ENCODE measurements at places on chromosomes 5 and 9.

- no peak for DNase-seq
These were observed 14.7 kb upstream of the CXXC5 start for GRCh38 chr5:139633295-139634027.

GRCh38 chr5:141846031-141846430, 32.2 kb downstream of the PCDH1 start:
- DNase-seq = no peak

DNA sequence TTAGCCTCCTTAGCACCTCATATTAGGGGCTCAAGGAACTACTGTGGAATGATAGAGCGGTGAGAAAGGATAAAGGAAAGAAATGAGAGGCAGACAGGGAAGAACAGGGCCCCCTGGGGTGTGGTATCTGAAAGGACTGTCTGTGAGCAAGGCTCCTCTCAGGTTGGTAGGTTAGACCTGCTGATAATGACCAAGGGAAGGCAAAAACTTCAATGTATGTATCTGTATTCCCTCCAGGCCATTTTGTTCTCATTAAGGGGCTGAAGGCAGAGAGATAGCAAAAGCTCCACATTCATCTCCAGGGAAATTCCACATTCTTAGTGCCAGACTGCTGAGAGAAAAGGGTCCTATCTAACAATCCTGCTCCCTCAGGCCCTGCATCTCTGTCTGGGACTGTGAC, 28.6 kb downstream of the TRIM32 start:
- no peak for DNase-seq

DNA sequence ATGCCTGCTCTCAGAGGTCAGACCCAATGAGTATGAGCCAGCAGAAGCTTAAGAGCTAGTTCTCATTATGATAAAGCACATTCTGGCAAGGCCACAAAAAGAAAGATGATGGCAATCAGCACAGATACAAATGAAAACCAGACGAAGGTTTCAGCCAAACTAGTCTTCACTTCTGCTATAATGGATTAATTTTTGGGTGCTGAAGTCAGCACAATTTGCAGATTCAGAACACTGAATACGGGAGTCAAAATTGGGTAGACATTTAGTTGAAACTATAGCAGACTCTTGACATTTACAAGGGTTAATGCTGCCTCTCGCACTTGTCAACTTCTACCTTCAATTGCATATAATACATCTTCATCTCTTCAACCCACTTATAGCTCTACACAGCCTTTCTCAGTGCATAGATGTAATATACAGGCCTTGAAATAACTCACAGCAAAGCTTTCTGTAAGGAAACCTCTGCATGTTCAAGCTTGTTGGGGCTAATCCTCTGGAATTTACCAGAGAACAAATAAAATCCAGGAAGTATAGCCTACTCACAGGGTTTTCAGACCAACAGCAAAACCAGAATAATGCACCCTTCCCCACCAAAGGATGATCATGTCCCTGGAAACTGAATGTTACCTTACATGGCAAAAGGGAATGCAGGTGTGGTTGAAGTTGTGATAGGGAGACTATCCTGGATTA, 77.1 kb downstream of the BAAT start:
- DNase-seq = no peak

- no peak for DNase-seq
These were observed 14.1 kb downstream of the CAPSL start for GRCh38 chr5:35924122-35924949.

GRCh38 chr5:24823625-24824024, 178.8 kb upstream of the CDH10 start:
- no peak for DNase-seq

GRCh38 chr9:137974746-137975526, 97.4 kb downstream of the CACNA1B start:
- no peak for DNase-seq

DNA sequence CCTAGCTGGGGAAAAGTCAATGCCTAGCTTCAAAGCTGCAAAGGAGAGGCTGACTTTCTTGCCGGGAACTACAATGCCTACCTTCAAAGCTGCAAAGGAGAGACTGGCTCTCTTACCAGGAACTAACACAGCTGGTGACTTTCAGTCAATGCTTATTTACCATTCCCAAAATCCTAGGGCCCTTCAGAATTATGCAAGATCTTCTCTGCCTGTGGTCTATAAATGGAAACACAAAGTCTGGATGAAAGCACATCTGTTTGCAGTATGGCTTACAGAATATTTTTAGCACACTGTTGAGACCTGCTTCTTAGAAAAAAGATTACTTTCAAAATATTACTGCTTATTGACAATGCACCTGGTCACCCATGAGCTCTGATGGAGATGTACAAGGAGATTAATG, 259.4 kb downstream of the PLK2 start:
- DNase-seq = no peak

Data from stimulated activated CD8-positive, alpha-beta memory T cell treated with anti-CD3 and anti-CD28 coated beads, Interleukin-4, amount 100 ng/mL, for 1 hour (primary cell).